ENCODE measurements at places on chromosomes 6 and 20.

- no peak for DNase-seq
These were observed 158.2 kb upstream of the MCHR2 start for GRCh38 chr6:100152201-100152600.

DNA sequence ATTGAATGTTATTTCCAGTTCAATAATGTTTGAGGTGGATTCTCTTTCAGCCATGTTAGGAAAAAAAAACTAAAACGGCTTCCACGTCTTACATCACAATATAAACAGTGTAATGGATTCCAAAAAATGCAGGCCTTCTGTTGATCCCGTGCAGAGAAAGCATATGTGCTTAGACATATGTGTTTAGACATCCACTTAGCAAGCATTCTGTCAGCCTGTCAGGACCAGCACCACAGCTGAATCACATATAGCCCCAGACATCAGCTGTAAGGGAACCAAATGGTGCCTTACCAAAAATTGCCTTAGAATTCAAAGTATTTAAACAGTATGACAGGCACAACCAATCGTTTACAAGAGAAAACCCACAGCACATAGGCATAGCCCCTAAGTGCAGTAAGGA, 304.9 kb downstream of the EYA4 start:
- DNase-seq: no peak

- DNase-seq: no peak
These were observed 46.2 kb downstream of the HLA-C start for GRCh38 chr6:31225735-31226134.

DNA sequence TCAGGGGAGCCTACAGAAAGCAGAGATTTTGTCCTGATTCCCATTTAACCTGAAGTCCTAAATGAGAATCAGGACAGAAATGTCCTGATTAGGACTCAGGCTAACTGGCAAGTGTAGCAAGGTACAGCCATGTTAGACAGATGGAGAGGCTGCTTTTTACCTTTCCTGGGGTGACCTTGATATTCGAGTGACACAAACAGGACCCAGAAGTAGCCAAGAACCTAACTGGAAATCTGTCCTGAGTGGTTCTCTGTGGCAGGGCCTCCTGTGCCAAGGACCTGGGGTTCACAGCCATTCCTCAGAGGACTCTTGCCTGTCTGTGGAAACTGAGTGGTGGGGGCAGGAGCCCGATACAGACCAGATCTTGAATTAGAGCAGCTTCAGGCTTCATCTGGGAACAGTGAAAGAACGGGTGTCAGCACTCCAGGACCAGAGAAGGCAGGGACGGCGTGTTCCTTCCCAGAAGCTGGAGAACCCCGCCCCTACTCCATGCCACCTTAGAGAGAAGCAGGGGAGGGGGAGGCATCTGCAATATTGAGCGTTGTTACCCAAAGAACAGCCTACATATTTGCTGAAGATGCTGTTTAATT, 4.3 kb upstream of the FUCA2 start:
- no peak for DNase-seq

GRCh38 chr6:139133262-139134063, 1.4 kb upstream of the HECA start:
- DNase-seq: no peak

- no peak for DNase-seq
These were observed 518.9 kb downstream of the PREX1 start for GRCh38 chr20:48308882-48309281.

GRCh38 chr6:28944412-28944865, 20.7 kb upstream of the TRIM27 start:
- peak; percentile 78 for DNase-seq

DNA sequence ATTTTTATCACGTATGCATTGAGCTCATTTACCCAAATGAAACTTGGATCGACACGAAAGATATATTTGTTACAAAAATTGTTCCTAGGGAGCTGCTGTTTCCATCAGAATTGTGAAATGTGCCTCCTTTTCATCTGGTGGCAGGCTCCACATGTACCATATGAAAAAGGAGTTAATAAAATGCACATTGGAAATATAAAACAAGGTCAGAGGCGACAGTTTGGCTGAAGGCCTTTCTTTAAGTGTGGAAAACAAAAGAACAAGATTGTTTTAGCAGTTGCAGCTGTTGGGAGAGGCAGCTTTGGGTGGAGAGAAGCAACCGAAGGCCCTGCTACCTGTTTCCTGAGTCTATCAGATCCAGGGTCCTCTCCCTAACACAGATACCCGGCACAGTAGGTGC, 334.5 kb upstream of the NT5E start:
- DNase-seq: no peak

DNA sequence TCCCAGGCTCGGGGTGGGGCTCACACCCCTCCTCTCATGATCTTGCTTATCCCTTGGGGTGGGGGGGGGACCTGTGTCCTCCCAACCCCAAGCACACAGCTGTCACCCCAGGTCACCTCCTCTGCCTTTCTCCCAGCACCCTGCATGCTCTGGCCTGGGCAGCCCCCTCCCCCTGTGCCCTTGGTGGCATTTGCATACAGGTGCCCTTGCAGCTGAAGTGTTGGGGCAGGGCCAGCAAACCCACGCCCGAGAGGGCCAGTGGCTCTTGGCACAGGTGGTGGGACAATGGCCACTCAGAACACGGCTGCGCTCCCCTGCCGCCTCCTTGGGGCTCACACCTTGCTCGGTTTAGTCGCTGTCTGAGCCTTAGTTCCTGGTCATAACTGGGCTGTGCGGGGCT, 11.3 kb upstream of the MYT1 start:
- no peak for DNase-seq

DNA sequence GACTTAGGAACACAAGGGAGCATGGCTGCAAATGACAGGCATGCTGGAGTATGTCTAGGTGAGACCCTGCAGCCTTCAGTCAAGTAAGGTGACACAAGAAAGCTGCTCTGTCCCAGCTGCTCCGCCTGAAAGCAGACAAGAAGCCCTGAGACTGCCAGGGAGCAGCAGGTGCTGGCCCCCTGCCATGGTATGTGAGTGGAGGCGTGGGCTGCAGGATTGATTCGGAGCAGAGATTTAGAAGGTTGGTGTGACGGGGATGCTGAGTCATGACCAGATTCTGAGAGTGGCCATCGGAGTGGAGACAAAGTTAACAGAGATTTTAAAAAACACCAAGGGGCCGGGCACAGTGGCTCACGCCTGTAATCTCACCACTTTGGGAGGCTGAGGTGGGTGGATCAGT, 17.8 kb downstream of the LRP11 start:
- no peak for DNase-seq

GRCh38 chr20:58021481-58021880, 207.0 kb downstream of the ANKRD60 start:
- no peak for DNase-seq

GRCh38 chr6:158396136-158396535, 83.9 kb downstream of the TULP4 start:
- no peak for DNase-seq

- no peak for DNase-seq
These were observed 388.9 kb upstream of the JARID2 start for GRCh38 chr6:14857001-14857400.

GRCh38 chr6:163883984-163884383, 469.5 kb downstream of the QKI start:
- no peak for DNase-seq

DNA sequence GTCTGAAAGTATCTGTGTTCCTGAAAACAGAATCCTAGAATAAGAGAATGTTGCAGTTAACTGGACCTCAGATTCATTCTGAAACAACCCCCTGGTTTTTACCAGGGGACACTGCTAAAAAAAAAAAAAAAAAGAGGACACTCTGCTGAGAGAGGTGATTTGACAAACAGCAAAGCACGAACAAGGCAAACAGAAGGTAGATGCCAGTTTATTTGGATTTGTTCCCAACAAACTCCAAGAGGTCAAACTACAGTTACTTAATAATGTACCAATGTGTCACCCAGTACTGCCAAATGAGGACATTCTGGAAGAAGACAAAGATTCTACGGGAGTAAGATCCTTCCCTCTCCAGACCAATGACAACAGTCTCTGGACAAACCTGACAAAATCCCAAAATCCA, 40.6 kb upstream of the SLC22A16 start:
- no peak for DNase-seq

DNA sequence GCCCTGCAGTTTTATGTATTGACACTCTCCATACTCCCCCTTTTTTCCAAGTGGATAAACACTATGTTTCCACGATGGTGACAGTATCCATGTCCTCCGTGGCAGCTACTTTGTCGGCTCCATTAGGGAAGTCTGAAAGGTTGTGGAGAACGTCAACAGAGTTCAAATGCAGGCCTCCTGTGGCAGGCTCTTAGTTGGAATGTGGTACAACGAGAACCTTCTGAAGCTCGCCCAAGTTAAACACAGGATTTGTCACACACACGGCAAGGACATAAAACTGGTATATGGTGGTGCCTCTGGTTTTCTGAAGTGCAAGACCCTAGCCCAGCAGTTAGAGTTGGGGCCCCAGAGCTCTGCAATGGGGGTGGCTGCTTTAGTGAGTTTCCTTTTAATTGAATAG, 187.0 kb upstream of the TAB2 start:
- DNase-seq: no peak

DNA sequence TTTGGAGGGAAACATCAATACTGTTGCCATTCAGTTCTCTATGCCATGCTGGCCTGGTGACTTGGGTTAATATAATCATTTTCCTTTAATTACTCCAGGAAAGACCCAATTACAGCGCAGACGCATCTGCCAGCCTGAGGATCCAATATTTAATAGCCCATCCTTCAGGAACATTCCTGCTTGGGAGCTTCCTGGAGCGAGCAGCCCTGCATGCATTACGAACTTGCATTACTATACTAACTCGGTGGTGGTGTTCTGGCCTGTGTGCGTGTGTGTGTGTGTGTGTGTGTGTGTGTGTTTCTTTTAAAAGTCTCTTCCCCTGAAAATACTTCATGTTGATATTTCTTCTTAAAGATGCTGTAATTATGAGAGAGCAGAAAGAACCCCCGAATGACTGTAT, 26.5 kb downstream of the PMEPA1 start:
- no peak for DNase-seq

DNA sequence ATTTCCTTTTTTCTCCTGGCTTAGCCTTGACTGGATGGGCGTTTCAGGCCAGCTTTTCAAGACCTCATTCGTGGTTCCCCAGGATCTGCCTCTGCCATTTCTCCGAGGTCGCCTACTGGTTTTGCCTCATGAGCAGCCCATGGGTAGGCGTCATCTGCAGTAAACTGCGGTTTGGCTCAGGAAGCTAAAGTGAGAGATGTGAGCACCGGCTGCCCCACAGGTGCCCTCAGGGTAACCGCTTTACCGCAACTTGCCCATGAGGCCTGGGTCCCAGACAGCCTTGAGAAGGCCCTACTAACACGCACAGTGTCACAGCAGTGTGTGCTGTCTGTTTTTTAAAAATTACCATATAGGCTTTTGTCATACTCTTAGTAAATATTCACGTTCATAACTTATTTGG, 53.4 kb upstream of the TBXT start:
- no peak for DNase-seq

DNA sequence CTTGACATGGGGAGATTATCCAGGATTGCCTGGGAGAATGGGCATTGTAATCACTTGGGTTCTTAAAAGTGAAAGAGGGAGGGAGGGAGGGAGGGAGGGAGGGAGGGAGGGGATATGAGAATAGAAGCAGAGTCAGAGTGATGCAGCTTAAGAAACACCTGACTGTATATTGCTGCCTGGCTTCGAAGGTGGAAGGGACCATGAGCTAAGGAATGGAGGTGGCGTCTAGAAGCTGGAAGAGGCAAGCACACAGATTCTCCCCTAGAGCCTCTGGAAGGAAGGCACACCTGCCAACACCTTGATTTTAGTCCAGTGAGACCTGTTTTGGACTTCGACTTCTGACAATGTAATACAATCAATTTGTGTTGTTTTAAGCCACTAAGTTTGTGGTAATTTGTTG, 78.4 kb downstream of the PRL start:
- DNase-seq: no peak

GRCh38 chr6:19204445-19204844, 632.7 kb upstream of the ID4 start:
- DNase-seq: no peak

- no peak for DNase-seq
These were observed 967 bp downstream of the SMPDL3A start for GRCh38 chr6:122790028-122790422.

DNA sequence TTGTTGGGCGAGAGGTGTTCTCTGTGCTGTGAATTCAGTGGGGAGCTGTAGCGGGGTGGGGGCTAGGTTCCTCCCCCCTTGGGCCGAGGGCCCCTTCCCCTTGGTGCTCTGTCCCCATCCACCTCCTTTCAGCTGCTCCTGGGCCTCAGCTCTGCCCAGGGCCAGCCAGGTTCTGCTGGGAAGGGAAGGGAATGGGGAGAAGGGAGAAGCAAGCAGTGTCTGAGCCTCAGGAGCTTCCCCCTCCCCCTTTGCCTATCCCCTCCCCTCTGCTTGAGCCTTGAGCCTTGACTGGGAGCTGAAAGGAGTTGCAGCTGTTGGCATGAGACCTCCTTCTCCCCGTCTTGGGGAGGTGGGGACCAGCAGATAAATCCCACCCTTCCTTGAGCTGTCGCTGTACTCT, 576 bp upstream of the RRP36 start:
- no peak for DNase-seq

- DNase-seq: peak; percentile 98
These were observed 1.4 kb upstream of the FOXO3 start for GRCh38 chr6:108559097-108559883.

GRCh38 chr20:23566199-23566932, 1.9 kb downstream of the CST9L start:
- DNase-seq: no peak

DNA sequence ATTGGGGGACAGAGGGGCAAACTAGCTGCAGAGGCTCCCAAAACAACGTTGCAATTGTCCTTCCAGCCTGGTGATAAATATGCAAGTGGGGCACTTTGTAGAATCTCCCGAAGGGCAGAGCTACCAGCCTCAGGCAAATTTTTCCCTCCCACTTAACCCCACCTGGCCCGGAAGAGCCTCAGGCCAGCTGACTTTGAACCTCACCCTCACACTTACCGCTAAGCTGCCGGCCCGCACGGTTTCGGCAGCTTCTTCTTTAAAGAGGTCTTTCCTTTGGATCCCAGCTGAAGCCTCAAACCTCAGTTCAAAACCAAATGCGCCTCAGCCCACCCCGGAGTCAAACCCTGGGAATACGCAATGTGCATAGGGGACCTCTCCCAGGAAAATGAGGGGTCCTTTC, 2.5 kb downstream of the OVOL2 start:
- no peak for DNase-seq

DNA sequence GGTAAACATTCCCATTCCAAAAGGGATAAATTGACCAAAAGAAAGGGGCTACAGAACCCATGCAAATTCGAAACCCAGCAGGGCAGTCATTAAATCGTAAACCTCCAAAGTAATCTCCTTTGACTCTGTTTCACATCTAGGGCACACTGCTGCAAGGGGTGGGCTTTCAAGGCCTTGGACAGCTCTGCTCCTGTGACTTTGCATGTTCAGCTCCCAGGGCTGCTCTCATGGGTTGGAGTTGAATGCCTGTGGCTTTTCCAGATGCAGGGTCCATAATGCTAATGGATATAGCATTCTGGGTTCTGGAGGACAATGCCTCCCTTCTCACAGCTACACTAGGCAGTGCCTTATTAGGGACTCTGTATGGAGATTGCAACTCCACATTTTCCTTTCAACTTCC, 211.9 kb upstream of the MANEA start:
- no peak for DNase-seq

GRCh38 chr6:95589067-95589466, 11.7 kb downstream of the MANEA start:
- no peak for DNase-seq

GRCh38 chr6:3825331-3825831, 23.8 kb upstream of the FAM50B start:
- DNase-seq: peak; percentile 51

Data from globus pallidus (tissue), 1 donor.